Kasumi-1 (cell line): ENCODE measurements at places on chromosomes 2 and 18.

GRCh38 chr2:240822280-240822847, 2.3 kb upstream of the KIF1A start:
- no peak for DNase-seq

DNA sequence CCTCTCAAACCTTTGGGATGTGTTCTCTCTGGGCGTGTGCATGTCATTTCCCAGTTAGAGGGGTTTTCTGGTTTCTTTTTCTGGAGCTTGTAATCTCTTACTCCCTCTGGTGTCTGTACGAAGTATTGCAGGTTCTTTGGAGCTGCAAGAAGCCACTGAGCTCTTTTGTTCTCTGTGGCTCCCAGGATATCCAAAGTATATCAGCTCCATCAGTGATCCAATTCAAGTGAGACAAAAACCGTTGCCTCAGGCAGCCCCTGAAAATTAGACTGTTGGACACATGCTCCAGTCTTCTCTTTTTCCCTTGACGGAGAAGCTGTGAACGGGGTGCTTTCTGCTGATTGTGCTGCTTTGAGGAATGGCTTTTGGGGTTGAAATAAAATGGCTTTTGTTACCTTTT, 59.0 kb upstream of the LDLRAD4 start:
- peak; percentile 58 for DNase-seq

GRCh38 chr2:173286153-173286809, 68.4 kb upstream of the CDCA7 start:
- peak; percentile 81 for DNase-seq

- no peak for DNase-seq
These were observed 621.2 kb downstream of the MBD2 start for GRCh38 chr18:53603276-53603675.

DNA sequence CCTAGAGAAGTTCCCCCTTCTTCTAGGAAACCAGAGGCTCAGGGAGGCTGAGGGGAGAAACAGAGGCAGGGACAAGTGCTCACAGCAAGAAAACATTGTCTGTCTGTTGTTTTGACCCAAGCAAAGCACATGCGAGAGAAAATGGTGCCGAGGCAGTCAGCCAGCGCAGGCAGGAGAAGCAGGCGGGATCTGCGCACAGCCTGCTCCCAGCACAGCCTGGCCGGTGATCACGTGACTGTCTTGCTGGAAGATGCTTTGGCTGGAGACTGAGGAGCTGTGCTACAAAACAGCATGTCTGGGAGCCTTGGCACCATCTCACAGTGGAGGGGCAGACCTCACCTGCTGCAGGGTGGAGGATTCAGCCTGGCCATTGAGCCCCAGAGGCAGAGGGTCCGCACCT, 93.7 kb upstream of the MYCN start:
- DNase-seq: no peak

- DNase-seq: no peak
These were observed 305.0 kb upstream of the EPAS1 start for GRCh38 chr2:45992021-45992740.

DNA sequence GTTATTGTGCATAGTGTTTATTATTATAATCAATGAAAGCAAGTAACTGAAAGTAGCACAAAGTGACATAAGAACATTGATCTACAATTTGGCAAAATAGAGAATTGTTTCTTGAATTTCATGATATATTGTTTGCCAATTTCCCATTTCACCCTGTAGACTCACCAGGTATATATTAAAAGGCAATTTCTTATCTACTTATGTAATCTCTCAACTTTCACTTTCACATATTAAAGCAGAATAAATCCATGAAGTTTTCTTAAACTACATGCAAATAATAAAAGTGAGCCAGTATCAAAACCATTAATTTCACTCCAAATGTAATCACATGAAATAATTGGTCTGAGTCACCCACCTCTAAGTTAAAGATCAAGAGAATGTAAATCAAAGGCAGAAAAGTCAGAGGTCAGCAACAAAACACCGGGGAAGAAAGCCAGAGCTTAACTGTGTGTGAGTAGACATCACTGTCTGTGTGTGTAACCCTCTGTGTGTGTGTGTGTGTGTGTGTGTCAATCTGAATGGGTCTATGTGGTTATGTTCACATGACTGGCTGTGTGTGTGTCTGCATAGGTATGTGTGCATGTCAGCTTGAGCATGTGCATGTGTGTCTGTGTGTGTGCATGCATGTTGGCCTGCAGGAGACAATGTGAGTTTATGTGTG, 44.1 kb downstream of the ZNF385B start:
- no peak for DNase-seq

DNA sequence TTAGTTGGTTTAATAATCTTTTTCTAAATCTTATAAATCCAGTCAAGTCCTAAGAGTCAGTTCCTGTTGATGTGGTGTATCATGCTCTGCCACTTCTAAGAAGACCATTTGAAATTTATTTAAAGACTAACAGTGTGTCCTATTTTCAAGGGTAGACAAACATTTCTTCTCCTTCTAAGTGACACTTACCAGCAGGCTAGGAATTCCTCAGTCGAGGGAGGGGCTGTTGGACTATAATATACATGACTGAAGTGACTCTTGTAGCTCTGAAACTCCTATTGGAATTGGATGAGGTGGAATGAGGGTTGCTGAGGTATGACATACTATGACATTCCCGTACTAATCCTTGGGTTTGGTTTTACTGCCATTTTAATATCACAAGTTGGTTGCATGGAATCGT, 30.6 kb downstream of the ITGB6 start:
- DNase-seq: no peak

- DNase-seq: no peak
These were observed 44.0 kb downstream of the COLEC12 start for GRCh38 chr18:456361-457139.

- no peak for DNase-seq
These were observed 38.4 kb downstream of the PKP4 start for GRCh38 chr2:158495175-158495574.

- no peak for DNase-seq
These were observed 183.8 kb downstream of the LTBP1 start for GRCh38 chr2:33130544-33130943.

DNA sequence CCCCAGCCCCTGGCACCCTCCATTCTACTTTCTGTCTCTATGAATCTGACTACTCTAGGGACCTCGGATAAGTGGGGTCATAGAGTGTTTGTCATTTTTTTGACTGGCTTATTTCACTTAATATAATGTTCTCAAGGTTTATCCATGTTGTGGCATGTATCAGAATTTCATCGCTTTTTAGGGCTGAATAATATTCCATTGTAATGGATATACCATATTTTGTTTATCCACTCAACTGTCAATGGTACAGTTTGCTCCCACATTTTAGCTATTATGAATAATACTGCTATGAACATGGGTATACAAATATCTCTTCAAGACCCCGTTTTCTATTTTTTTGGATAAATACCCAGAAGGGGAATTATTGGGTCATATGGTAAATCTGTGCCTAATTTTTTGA, 7.4 kb downstream of the TRAF3IP1 start:
- no peak for DNase-seq

GRCh38 chr2:107693604-107694003, 133.1 kb upstream of the RGPD4 start:
- DNase-seq: no peak

DNA sequence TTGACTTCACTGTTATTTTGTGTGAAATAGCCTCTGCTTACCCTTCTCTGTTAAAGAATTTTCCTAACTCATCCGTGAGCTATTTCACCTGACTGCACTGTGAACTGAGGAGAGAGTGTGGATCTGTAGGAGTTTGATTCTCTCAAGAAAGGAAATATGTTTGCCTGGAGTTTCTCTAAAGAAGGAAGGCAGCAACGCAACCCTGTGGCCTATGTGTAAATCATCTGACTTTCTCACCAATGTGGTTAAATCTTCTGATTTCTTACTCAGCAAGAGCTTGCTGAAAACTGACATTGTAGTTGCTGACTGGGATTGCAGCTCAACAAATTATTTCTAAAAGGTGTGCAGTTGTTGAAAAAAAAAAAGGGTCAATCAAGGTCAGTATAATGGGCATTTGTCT, 153.9 kb upstream of the PELI1 start:
- no peak for DNase-seq

- peak; percentile 67 for DNase-seq
These were observed 78.0 kb downstream of the TMEM182 start for GRCh38 chr2:102839668-102840388.

DNA sequence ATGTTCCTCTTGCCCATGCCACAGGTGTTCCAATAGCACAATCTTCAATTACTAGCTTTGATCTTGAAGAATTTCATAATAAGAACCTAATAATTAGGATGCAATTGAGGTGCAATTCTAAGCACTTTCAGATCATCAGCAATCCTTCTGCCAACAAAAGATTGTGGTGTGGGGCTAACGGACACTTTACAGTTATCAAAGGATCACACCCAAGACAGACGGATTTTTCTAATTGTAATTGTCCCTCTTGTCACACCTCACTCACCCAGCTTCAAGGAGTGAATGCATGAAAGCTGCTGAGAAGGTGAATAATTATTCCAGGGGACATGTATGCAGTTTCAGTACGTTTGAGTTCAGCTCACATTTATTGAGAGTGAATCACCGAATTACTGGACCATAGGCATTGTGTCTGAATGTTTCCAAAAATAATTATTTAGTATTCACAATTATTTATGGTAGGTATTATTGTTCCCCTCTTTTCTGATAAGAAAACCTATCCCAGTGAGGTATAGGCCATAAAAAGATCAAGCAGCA, 438.5 kb upstream of the TRIB2 start:
- DNase-seq: no peak

DNA sequence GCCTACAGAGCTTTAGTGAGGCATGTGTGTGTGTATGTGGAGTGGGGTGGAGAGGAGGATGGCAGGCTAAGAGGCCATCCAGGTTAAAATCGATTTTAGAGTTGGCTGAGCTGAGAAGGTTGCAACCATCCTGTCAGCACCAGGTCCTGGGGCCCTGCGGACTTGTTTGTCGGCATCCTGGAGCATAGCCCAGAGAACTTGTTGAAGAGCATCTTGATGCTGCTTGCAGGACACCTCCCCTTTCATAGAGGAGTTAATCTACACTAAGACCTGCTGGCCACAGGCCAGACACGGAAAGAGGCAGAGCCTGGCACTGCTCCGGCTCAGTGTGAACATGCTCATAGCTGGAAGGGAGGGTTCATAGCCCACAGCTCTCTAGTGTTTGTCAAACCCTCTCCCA, 72.1 kb upstream of the RGPD5 start:
- no peak for DNase-seq

GRCh38 chr2:20223407-20224163, 1.3 kb downstream of the SDC1 start:
- no peak for DNase-seq

GRCh38 chr2:127985735-127986134, 42.1 kb downstream of the SAP130 start:
- no peak for DNase-seq

DNA sequence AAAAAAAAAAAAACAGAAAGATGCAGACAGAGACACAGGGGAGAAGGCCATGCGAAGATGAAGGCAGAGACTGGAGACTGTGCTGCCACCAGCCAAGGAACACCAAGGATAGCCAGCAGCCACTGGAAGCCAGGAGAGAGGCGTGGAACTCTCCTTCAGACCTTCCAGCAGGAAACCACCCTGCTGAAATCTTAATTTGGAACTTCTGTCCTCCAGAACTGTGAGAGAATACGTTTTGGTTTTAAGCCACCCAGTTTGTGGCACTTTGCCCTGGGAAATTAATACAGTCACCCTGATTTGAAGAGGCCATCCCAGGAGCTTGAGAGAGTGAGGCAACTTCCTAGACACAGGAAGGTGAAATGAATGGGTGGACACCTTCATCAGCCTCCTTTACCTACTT, 93.7 kb downstream of the IRS1 start:
- no peak for DNase-seq

- DNase-seq: no peak
These were observed 7.7 kb upstream of the TTC39C start for GRCh38 chr18:24006712-24007313.

- DNase-seq: no peak
These were observed 93.3 kb downstream of the MAP4K4 start for GRCh38 chr2:101790857-101791256.
